ENCODE measurements at places on chromosomes 5 and 9.

GRCh38 chr9:104961238-104961637 lies 33.3 kb upstream of the ABCA1 start:
- peak; percentile 64 for DNase-seq

DNA sequence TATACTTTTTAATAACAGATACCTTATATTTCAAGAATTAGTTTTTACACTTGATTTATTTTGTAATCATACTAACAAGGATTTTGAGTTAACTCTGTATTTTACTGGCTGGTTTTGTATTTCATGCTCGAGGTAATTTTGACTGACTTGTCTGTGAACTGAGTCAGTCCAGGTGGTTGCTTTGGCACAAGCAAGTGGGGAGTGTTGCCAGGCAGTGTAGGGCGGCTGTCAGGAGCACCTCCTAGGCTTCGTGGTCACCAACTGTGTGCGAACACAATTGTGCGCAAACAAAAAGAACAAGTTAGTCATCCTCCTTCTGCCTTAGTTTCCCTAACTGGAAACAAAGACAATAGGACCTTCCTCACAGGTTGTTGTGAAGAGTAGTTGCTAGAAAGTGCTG lies 286.3 kb downstream of the ADGRV1 start:
- DNase-seq = no peak

- no peak for DNase-seq
Measured at GRCh38 chr5:109450129-109450877, 40.5 kb upstream of the PJA2 start.

DNA sequence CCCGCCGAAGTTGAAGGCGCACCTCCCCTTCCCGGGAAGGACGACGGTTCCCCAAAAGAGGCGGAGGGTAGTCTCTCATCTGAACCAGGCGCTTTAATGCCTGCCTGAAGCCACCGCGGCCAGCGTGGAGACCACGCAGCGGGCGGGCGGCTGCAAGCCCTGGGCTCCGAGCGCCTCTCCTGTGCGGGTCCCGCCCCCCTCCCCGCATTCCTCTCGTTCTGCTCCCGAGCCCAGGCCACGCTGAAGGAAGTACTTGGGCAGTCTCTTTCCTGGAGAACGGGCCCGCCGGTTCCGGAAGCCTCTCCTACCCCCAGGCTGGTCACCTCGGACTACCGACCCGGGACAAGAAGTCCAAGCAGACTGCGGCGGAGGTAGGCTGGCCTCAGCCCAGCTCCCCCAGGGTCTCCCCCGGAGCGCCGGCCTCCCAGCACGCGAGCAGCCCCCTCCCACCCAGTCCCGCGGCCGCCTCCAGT lies 571 bp downstream of the PPIC start:
- no peak for DNase-seq

GRCh38 chr9:117344892-117345660 lies 69.8 kb downstream of the ASTN2 start:
- DNase-seq = no peak

- no peak for DNase-seq
Measured at GRCh38 chr9:115672477-115673316, 480.9 kb upstream of the PAPPA start.

DNA sequence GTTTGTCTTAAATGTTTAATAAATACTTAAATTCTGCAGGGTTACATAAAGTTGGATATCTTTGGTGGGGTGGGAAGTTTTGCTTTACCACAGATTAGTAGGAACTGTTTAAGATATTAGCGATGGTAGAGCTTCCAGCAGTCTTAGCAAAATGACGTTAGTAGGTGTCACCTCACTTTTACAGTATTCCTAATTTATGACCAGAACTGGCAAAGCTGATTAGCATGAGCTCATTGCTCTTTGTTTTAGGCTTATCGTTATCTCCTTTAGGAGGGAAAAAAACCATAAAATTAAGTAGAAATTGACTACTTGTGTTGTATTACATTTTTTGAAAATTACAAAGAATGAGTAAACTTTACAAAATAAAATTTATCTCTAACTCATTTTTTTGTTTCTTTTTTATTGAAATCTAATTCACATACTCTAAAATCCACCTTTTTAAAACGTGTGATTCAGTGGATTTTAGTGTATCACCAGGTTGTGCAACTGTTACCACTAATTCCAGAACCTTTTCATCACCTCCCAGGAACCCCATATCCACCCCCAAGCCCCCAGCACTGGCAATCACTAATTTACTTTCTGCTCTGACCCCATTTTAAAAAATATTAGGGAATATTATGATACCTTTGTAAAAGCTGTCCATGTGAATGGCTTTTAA lies 129.5 kb downstream of the TRIO start:
- no peak for DNase-seq

DNA sequence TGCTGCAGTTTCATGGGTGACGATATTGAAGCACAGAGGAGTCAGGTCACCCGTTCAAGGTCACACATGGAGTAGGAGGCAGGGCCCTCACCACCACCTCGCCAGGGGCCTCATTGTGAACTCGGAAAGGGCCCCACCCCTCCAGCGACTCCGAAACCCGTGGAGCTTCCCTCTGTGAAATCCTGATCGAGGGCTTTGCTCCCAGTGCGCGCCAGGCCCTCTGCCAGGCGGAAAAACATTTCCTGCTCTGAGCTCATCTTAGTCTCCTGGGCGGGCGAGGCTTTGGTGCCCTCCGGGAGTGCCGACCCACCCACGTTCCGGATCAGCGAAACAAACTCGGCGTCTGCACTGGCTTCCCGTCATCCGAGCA lies 75.0 kb upstream of the FCN1 start:
- DNase-seq = no peak

DNA sequence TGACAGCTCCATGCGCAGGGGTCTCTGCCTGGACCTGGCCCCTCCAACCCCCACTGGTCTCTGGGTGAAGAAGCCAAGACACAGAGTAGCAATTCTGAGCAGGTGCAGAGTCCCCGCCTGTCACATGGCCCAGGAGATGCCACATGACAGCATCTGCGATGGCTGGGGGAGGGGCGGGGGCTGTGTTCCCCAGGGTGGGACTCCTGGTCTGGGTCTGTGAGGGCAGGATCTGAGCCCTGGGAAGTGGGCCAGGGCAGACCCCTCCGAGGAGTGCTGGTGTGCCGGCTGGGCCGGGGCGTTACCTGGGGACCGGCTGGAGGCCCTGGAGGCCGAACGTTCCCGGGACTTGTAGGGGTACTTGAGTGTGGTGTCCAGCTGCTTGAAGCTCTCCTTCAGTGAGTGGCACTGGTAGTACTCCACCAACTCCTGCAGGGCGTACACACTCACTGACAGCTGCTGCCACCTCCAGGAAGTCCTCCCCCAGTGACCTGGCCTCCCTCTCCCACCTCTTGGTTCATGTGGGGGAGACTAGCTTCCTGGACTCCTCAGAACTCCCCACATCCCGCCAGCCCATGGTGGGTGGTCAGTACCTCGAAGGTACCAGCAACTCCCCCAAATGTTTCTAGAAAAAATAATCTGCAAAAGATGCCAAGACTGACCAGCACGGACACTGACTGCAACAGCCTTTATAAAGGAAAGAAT lies 32.1 kb upstream of the SARDH start:
- DNase-seq = no peak

GRCh38 chr5:58708456-58708855 lies 125.6 kb downstream of the RAB3C start:
- DNase-seq = no peak

- peak; percentile 62 for DNase-seq
Measured at GRCh38 chr5:143016777-143017516, 246.8 kb downstream of the ARHGAP26 start.

GRCh38 chr5:107456281-107456715 lies 214.4 kb downstream of the EFNA5 start:
- no peak for DNase-seq

GRCh38 chr9:110731437-110732028 lies 62.9 kb downstream of the MUSK start:
- DNase-seq = no peak

- DNase-seq = no peak
Measured at GRCh38 chr5:139413153-139413552, 9.3 kb upstream of the SPATA24 start.

DNA sequence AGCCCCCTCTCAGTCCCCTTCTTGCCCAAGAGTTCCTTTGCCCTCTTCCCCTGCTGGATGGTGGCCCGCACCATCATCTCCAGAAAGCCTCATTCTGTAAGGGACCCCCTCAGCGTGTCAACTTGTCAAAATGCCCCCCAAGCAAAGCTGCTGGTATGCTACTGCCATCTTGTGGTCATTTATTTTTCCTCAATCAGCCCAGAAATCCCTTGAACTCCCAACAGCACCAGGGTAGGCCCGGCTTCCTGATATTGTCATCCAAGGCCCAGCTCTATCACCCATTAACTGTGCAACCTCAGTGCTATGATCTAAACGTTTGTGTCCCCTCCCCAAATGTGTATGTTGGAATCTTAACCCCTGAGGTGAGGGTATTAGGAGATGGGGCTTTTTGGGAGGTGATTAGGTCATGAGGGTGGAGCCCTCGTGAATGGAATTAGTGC lies 53.2 kb upstream of the FBXW11 start:
- no peak for DNase-seq

Measured in CD4-positive, alpha-beta T cell treated with Interleukin-15 for 4 hours (primary cell).